BJ (cell line): ENCODE measurements at places on chromosomes 3 and 15. TPM values are rescaled to one million over a fixed set of nuclear protein-coding genes. Genes with fewer than 3 reads are reported as not detected.

CKMT1A gene
- 0.17 TPM in 1 of 2 replicates, not detected in the other for polyA plus RNA-seq

DNA sequence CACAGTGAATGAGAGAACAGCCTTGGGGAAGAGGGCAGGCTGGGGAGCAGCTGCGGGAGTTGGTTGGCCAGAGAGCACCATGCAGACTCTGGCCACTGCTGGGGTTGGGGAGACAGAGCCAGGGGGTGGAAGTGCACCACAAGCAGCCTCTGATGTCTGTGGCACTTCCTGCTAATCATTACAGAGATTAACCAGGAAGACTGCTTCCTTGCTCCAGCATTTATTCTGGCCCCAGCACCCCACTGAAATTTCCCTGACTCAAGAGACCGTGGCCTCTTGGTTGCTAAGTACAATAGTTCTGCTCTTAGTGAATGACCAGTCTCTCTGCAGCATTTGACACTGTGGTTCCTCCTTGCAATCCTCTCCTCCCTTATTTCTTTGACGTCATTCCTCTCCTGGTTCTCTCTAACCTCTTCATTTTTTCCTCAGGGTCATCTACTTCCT lies 266.2 kb upstream of the ROPN1 start:
- DNase-seq: no peak

GRCh38 chr3:43783987-43784639 lies 93.4 kb downstream of the ABHD5 start:
- no peak for DNase-seq

DNA sequence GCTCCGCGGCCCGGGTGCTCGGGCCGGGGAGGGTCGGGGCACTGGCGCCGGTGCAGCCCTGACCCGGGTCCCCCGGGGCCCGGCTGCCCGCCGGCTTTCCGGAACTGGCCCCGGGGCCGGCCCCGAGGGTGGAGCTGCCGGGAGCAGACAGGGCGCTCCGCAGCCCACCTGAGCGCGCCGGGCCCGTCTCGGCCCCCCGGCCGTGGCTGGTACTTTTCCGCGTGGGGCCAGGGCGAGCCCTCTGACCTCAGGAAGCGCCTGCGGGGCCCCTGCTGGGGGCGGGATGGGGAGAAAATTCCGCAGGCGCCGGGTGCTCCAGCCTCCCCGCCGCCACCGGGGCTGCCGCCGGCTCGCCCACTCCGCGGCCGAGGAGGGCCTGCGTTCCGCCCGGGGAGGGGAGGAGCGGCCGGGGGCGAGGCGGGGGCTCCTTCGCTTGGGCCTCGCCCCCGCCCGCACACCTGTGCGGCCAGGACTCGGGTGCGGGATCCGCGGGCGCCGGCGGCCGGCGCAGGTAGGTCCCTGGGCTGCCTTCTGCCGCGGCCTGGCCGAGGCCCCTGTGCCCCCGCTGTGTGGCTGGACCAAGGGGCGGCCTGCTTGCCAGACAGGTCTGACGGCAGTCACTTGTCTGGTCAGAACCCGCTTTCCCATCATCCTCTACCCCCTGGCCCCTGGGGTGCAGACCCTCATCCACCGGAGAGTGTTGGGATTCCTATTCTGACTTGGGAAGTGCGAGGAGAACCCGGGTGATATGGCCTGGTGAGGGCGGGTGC lies 3.5 kb downstream of the FURIN start:
- DNase-seq: no peak

DNA sequence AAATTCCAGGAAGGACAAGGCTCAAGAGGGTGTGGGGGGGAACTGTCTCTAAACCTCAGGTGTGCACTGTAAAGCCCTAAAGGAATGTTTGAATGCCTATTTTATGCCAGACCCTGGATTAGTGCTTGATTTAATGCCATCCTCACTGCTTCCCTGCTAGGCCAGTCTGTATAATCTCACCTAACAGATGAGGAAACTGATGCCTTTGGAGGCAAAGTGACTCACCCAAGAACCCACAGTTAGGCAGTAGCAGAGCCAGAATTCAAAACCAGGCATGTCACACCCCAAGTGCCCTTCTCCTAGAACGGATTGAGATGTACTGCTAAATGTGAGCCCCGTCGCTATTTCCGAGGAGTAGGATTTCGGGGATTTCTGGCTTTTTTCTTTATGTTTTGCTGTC lies 7.8 kb downstream of the CAMK1 start:
- no peak for DNase-seq

SPSB4 gene
- polyA plus RNA-seq: not detected in 2 replicates

SPATA12 gene
- polyA plus RNA-seq: not detected in 2 replicates

DNA sequence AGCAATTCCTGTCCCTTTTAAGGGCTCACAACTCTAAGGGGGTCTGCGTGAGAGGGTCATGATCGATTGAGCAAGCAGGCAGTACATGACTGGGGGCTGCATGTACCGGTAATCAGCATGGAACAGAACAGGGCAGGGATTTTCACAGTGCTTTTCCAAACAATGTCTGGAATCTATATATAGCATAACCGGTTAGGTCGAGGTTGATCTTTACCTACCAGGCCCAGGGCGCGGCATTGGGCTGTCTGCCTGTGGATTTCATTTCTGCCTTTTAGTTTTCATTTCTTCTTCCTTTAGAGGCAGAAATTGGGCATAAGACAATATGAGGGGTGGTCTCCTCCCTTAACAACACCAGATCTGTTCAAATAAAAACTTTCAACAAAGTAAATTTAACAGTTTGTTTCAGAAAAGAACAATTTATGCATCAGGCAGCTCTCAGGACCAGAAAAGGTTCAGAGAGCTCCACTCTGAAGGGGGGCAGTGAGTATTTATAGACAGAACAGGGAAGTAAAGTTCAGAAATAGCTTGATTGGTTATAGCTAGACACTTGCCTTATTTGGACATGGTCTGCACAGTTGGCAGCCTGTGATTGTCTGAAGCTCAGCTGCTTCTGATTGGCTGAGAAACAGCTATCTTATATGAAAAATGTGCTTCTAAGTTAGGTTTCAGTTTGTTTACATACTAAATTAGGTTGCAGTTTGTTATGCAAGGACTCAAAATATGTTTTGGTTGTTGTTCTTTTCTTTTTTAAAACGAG lies 17.2 kb upstream of the B4GALT4 start:
- no peak for DNase-seq

LIPH gene
- polyA plus RNA-seq: 0.17 and 0.20 TPM in 2 replicates

ISG20 gene
- 1.8 and 4.2 TPM in 2 replicates for polyA plus RNA-seq

DUOX1 gene
- 0.09 TPM in 1 of 2 replicates, not detected in the other for polyA plus RNA-seq

DNA sequence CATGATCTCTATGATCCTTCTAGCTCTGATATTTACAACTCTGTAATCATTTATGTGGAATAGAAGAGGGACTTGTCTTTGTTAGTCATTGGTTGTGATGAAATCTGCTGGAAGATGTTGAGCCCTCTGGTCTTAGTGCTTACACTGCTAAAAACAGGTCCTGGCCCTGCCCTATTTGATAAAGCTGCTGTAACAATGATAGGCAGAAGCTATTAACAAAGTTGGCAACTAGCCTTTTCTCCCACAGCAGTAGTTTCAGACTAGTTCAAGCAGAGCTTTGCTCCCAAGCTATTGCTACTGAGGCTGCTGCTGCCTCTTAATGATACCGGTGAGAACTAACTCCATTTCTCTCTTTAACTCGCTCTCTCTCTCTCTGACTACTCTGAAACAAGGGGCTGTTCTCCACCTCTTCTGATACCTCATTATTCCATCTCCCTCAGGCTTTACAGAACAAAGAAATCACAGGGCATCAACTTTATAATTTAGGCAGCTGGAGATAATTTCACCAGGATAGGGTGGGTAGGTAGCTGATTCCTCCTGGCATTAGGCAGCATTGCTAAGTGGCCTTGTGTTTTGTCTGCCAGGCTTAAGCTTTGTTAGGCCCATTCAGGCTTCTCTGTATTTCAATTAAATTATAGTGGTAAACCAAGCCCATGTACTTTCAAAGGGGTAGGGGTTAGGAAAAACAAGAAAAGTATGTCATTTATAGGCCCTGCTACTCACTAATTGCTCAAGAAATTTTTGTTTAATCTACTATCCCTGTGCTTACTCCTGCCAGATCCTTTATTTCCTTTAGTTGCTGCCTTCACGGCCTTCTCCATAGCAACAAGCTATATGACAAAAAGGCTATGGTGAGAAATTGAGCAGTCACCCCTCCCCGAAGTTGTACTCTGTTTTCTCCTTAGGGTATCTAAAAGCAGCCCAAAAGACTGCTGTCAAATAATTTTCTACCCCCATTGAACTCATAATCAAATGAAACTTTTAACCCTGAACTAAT lies 139.6 kb downstream of the RBPMS2 start:
- no peak for DNase-seq

DNA sequence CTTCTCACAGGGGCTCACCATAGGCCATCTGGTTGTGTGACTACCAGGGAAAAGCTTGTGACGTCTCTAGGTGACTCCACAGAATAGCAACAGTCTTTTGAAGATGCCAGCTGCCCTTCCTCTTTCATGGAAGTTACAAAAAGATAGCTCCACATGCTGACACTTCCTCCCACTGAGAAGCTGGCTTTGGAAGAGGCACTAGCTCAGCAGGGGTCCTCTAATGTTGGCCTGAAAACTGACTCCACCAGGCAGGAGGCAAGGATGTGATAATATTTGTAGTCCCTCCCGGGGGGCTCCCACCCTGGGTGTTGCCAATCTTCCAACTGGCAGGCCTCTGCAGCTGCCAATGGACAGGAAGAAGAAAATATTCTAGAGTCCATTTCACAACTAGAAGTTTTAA lies 343.5 kb downstream of the NEK10 start:
- no peak for DNase-seq

B3GALNT1 gene
- 17.9 and 18.9 TPM in 2 replicates for polyA plus RNA-seq
